MG63 (cell line): ENCODE measurements at places on chromosomes 6 and 20. TPM values are rescaled to one million over a fixed set of nuclear protein-coding genes. Genes with fewer than 3 reads are reported as not detected.

The BMP5 gene
- total RNA-seq, result 4.2 and 4.7 TPM in 2 replicates

The HSF2 gene
- 13.3 and 15.6 TPM in 2 replicates for total RNA-seq

The SRMS gene
- not detected in 2 replicates for total RNA-seq

The FOXP4 gene
- total RNA-seq, result 0.53 TPM in 1 of 2 replicates, not detected in the other

DNA sequence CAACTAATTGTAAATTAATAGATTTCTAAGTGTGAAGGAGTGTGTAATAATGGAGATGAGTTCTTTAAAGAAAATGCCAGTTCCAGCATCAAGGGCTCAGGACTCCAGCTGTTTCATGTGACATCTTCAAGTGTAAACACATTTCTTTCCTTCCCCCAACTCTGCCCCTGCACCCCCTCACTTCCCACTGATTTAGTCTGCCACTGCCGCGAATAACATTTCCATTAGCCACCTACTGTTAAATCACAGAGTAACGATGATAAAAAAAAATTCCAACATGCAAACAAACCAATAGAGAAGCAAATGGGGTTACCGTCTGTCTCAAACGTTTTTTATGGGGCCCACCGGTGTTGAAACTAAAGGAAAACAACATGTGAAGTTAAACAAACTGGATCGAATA lies 414.3 kb downstream of the SAMD5 start:
- DNase-seq, result no peak

- DNase-seq, result no peak
These were observed 4.5 kb downstream of the SUN5 start for GRCh38 chr20:32999603-33000250.

DNA sequence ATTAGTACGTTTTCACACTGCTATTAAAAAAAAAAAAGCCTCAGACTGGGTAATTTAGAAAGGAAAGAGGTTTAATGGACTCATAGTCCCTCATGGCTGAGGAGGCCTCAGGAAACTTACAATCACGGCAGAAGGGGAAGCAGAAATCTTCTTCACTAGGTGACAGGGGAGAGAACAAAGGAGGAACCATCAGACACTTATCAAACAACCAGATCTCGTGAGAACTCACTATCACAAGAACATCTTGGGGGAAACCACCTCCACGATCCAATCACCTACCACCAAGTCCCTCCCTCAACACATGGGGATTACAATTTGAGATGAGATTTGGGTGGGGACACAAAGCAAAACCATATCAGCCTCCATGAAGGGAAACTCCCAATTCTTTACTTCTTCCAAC lies 85.2 kb upstream of the MAFB start:
- DNase-seq, result no peak

DNA sequence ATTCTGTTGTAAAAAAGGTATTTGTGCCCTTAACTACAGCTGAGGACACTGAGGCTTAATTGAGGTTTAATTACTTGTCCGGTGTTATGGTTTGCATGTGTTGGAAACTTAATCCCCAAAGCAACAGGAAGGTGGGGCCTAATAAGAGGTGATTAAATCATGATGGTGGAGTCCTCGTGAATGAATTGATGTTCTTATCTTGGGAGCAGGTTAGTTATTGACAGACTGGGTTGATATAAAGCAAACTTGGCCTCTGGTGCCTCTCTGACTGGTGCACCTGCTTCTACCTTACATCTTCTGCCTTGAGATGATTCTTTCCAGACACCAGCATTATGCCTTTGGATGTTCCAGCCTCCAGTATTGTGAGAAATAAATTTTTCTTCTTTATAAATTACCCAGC lies 306.5 kb upstream of the HS3ST5 start:
- DNase-seq, result no peak

The CDH26 gene
- total RNA-seq, result not detected in 2 replicates

The PDE7B gene
- total RNA-seq, result 1.8 and 4.0 TPM in 2 replicates

- no peak for DNase-seq
These were observed 99.1 kb downstream of the SNX5 start for GRCh38 chr20:17869295-17869994.

DNA sequence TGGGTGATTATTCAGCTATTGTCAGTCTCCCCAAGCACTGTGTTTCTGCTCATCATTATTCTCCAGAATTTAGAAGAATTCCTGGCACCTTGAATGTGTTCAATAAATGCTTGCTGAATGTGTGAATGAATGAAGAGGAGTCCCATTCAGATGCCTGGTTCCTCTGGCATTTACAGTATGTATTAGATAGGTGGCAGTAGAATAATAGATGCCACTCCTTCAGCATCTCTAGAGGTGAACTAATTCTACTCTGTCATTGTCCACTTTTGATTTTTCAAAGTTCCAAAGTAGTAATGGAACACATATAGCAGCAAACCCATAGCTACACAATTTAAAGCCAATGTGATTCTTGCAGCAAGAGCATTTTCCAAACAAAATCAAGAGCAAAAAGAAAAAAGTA lies 118.9 kb upstream of the CEP162 start:
- no peak for DNase-seq

GRCh38 chr6:61886608-61887259 lies 399.3 kb downstream of the KHDRBS2 start:
- no peak for DNase-seq

DNA sequence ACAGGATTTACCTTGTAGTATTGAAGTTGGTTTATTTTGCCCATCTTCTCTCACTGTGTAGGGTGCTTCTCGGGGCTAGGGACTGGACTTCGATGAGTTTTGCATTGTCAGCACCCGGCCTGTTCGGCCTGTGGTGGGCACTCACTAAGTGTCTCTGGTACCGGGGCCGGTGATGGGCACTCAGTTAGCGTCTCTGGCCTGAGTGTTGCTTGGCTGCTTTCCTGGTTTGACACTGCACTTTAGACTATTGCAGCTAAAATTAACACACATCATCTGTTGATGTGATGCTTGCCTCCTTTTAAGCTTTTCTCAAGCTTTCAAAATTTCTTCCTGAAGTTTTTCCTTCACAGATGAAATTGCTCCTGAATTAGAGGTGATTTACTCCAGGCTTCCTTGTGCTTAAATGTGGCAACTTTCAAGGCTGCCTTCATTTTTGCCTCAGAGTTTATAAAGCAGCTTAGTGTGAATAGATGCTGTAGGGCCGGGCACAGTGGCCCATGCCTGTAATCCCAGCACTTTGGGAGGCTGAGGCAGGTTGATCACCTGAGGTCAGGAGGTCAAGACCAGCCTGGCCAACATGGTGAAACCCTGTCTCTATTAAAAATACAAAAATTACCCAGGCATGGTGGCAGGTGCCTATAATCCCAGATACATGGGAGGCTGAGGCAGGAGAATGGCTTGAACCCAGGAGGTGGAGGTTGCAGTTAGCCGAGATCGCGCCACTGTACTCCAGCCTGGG lies 41.7 kb upstream of the TULP4 start:
- DNase-seq, result no peak

The PGK2 gene
- not detected in 2 replicates for total RNA-seq
